ENCODE measurements at places on chromosomes 1 and 21. TPM values are rescaled to one million over a fixed set of nuclear protein-coding genes. Genes with fewer than 3 reads are reported as not detected.

DNA sequence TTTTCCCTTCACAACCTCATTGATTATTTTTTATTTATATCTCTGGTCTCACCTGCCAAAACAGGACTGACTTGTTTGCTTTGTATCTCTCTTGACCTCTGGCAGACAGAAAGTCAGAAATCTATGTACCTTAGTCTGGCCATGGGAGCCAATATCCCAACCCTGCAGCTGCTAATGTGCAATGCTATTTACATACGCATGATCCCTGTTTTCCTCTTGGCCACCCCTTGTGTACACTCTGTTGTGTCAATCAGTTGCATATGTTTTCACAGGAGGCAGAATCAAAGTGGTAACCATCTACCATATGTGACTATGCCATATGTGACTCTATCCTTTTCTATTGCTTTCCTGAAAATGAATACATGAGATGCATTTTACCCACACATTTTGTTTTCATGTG lies 688.8 kb downstream of the PLA2G4A start:
- DNase-seq: no peak

The PANK4 gene
- total RNA-seq: 45.3 TPM

The JAM2 gene
- total RNA-seq: 8.5 TPM

GRCh38 chr1:247656221-247656875 lies 23.2 kb downstream of the OR13G1 start:
- no peak for DNase-seq

- DNase-seq: no peak
Measured at GRCh38 chr1:29237129-29237821, 953 bp downstream of the PTPRU start.

DNA sequence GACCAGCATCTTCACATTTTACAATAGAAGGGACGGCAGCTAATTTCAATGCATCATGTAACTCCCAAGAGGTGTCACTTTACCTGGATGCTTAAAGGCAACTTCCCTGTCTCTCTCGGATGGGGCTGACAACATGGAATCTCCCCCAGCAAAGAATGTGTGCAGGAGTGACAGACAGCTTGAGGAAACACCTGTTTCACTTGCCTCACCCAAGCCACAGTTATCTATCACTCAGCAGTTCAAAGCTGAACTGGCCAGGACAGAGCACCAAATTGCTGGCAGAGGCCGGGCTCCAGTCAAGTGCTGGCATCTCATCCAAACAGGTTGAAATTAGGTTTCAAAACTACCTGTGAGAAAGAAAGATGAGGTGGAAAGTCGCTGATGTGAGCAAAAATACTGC lies 538.0 kb upstream of the PLXNA2 start:
- no peak for DNase-seq

DNA sequence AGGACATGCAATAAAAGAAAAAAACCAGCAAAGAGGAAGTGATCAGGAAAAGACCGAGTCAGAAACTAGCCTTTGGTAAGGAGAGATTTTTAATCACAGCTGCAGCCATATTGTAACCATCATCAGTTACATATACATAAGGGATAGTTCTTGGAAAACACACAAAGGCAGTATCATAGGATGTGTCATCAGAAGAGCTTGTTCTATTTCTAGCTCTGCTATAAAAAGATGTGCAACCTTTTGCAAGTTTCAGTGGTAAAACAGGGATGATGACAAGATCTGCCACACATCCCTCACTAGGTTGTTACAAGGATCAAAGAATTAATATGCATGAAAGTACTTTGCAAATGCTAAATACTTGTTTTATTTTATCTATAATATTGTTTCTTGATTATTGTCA lies 342.0 kb downstream of the VAV3 start:
- no peak for DNase-seq

- DNase-seq: no peak
Measured at GRCh38 chr21:31443736-31444521, 99.9 kb upstream of the TIAM1 start.

The ACOT7 gene
- total RNA-seq: 84.0 TPM

GRCh38 chr1:225688345-225688744 lies 35.4 kb upstream of the ENAH start:
- DNase-seq: no peak

The POU3F1 gene
- total RNA-seq: not detected

DNA sequence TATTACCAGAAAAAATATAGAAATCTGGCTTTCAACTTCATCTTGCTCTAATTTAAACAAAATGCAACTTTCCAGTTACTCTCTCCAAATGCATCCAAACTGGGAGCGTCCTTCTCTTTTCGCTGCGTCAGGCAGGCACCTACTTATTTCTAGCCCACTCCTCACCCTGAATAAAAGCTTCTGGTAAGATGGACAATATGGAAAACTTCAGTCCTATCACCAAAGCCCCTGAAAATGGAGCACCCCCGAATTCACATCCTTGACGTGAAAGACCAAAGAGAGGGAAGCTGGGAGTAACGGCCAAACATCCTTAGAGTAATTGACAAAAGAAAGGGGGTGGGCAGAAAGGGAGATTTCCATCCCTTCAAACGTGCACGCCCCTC lies 5.5 kb upstream of the PROX1 start:
- DNase-seq: no peak

The FGR gene
- total RNA-seq: not detected

The LCE1F gene
- not detected for total RNA-seq

- no peak for DNase-seq
Measured at GRCh38 chr1:46455951-46456350, 33.7 kb upstream of the DMBX1 start.

The IL20 gene
- not detected for total RNA-seq

The KRTAP20-1 gene
- not detected for total RNA-seq

The TDRD5 gene
- not detected for total RNA-seq

The PIK3CD gene
- total RNA-seq: 13.2 TPM

DNA sequence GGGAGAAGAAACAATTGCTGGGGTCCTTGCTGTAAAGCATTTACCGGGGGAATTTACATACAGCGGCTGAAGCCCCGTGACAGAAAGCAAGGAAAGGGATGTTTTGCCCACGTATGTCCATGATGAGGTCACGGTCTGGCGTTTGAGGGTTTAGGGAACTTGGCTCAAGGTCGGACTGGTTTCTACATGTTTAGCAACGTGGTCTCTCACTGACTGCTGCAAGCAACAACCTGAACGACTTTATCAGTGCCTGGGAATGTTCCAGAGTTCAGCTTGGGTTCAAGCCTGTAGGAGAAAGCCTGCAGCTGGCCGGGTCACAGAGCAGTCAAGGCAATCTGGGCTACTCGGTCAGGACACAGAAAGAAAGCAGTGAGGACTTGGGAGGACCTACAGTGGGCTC lies 323.3 kb downstream of the AJAP1 start:
- DNase-seq: no peak

The OR2L8 gene
- not detected for total RNA-seq

The RGSL1 gene
- total RNA-seq: not detected

The ARHGAP29 gene
- 221 TPM for total RNA-seq

DNA sequence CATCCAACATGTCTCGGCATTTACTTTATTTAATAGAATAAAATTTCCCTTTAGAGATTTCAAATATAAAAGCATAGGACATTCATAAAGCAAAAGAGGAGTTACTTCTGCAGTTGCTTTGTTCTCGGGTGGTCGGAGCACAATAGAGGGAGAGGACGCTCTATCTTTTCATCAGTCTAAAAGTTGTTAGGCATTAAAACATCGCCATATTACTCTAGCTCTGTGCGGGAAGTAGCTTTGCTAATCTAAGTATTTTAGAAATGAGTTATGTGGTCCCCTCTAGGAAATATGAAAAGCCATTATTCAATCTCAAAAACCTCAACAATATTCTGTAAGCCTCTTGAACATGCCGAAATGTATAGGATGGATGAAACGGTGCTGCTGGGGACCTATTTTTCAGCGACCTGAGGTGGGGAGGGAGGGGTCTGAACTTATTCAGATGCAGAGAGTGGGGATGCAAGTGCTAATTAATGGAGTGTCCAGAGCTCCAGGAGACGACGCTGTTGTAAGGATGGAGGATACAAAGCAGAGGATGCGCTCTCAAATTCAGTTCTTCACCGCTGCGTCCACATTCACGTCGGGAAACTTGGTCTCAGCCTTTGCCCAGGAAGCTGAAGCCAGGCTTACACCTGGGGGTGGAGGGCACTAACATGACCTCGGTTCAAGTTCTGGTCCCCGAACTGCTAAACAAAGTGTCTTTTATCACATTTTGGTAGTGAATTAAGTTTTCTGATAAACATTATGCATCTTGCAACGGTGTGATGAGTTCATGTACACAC lies 6.3 kb downstream of the CDKN2C start:
- no peak for DNase-seq

GRCh38 chr1:3028531-3029282 lies 7.4 kb downstream of the ACTRT2 start:
- no peak for DNase-seq

The TSPAN2 gene
- total RNA-seq: 0.68 TPM

The IFFO2 gene
- total RNA-seq: 34.4 TPM

- DNase-seq: no peak
Measured at GRCh38 chr1:98081944-98082343, 161.1 kb upstream of the DPYD start.

- DNase-seq: no peak
Measured at GRCh38 chr1:93108335-93108734, 29.3 kb downstream of the MTF2 start.

- no peak for DNase-seq
Measured at GRCh38 chr1:53378061-53378460, 50.2 kb upstream of the LRP8 start.

The ST6GALNAC5 gene
- 0.29 TPM for total RNA-seq

DNA sequence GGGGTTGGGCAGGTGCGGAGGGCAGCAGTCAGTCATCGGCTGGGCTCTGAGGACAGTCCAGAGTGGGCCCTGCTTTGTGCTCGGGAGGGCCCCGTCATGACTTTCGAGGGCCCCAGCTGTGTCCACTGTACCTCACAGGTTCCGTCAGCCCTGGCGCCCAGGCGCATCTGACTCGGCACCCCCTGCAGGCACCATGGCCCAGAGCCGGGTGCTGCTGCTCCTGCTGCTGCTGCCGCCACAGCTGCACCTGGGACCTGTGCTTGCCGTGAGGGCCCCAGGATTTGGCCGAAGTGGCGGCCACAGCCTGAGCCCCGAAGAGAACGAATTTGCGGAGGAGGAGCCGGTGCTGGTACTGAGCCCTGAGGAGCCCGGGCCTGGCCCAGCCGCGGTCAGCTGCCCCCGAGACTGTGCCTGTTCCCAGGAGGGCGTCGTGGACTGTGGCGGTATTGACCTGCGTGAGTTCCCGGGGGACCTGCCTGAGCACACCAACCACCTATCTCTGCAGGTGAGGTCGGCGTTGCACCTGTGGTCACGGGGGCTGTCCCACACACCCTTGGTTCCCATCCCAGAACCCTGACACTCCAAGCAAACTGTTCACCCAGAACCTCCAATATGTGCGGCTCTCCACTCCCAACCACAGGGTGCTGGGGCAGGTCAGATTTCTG lies 7.8 kb downstream of the PODN start:
- DNase-seq: no peak

The PKLR gene
- not detected for total RNA-seq

DNA sequence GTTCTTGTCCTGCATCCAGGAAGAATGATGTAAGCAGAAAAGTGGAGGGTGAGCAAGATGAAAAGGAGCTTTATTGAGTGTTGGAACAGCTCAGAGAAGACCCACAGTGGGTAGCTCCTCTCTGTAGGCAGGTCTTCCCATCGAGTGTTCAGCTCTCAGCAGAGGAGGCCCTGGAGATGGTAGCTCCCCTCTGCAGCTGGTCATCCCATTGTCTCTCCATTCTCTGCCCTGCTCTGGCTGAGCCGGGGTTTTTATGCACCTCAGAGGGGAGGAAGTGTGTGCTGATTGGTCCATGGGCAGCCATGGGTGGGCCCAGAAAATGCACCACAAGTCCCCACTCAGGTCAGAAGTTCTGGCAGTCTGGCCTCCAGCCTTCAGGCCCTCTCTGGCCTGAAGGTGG lies 713.7 kb downstream of the MATN1 start:
- no peak for DNase-seq

The UBXN10 gene
- total RNA-seq: 0.24 TPM

- DNase-seq: no peak
Measured at GRCh38 chr1:154176337-154176736, 15.6 kb downstream of the TPM3 start.

DNA sequence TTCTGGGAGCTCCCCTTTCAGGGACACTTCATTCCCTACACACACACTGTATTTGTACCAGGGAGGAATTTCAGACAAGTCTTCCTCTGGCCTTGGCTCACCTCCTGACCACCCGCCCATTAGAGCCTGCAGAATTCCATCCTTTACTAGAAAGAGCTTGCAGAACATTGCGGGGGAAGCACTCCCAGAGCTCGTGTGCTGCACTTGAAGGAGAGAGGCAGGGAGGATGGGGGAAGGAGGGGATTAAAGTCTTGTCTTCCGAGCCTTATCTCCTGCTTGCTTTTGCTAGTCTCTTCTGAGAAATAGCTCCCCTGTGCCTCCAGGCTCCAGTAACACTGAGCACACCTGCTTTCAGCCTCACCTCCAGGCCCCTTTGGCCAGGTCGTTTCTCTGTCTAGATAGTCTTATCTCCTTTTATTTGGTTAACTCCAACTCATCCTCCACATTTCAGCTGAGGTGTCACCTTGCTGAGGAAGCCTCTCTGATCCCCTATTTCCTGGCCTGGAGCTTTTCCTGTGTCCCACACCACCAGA lies 62.0 kb downstream of the PCNX2 start:
- no peak for DNase-seq

GRCh38 chr1:158145173-158145719 lies 35.4 kb upstream of the CD1D start:
- DNase-seq: no peak

- DNase-seq: no peak
Measured at GRCh38 chr1:184596950-184597645, 157.6 kb downstream of the EDEM3 start.

- DNase-seq: no peak
Measured at GRCh38 chr1:82348487-82348886, 547.8 kb downstream of the ADGRL2 start.

GRCh38 chr1:214378492-214378891 lies 97.5 kb downstream of the SMYD2 start:
- DNase-seq: no peak

DNA sequence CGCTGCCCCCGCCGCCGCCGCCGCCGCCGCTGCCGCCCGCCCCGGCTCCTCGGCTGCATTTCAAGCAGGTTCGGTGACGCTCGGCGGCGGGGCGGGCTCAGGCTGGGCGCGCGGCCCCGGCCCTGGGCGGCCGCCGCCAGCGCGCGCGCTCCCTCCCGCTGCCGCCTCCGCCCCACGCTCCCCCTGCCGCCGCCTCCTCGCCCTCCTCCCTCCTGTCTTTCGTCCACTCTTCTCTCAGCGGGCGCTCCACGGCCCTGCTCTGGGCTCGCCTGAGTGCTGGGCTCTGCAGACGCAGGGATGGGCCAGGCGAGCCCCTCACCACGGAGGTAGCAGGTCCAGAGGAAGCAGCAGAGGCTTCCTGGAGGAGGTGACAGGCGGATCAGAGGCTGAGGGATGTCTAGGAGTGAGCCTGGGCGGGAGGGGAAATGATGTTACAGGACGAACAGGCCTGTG lies at the start of gene LRP8:
Gene LRP8, minus strand, starts transcription at position 62 of the 453 bp plus-strand sequence. CDS start 158 bp downstream, outside the sequence.
- DNase-seq: no peak

GRCh38 chr1:200384818-200385390 lies 24.9 kb downstream of the ZNF281 start:
- DNase-seq: no peak

DNA sequence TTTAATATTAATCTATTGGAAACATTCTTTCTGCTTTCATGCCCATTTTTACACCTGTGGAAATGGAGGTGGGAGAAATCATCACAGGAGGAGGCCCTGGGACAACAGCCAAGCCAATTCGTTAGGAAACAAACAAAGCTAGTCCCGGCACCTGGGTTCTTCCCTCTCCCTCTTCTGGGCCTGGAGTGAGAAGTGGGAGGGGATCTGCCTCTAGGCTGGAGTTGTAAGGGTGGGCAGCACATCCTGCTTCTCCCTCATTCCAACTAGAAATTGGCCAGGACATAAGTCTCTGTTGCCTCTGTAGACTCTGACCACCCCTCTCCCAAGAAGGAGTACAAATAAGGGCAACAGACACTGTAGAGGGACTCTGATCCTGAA lies 20.2 kb upstream of the ERO1B start:
- DNase-seq: no peak
